ENCODE measurements at places on chromosomes 5 and 9.

GRCh38 chr5:117359895-117360294 lies 785.3 kb upstream of the SEMA6A start:
- no peak for DNase-seq

GRCh38 chr5:26492906-26493459 lies 545.4 kb downstream of the CDH9 start:
- DNase-seq: no peak

DNA sequence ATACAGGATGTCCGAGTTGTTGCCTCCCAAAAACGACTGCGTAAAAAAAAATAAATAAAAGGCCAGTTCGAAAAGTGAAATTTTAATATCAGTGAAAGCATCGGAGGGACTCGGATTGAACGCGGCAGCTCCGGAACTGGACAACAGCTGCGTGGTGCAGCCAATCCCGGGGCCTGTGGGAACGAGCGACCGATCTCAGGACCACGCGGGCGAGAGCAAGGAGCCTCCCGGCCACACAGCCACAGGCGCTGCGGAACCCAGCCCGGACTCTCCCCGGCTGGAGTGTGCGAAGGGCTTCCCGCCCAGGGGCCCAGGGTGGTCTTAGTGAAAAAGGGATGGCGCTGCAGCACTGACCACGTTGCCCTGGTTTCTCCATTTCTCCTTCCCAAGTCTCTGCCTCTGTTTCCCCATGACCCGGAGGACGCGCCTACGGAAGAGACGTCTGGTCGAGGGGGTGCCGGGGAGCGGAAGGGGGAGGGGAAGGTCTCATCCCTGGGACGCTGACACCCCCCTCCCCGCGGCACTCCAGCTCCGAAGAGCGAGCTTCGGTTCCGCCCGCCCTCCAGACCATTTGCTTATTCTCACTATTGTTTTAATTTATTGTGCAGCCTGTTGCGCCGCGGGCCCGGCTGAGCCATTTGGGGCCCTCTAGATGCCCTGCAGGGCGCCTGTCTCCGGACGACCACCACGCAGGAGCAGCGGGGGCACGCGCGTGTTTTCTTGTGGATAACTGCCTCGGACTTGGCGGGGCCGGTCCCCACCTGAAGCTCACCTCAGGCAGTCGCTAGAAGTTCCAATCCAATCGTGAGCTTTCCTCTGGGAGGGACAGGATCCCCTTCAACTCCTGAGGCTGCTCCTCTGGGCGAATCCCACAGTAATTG lies 303.0 kb downstream of the PARP8 start:
- DNase-seq: no peak

GRCh38 chr5:1835431-1835830 lies 34.2 kb downstream of the NDUFS6 start:
- DNase-seq: no peak
